GM04503 (cell line): ENCODE measurements at places on chromosomes 4 and X.

GRCh38 chr4:153619811-153620210, 64.3 kb upstream of the TLR2 start:
- no peak for DNase-seq

- DNase-seq = no peak
These were observed 1.8 kb upstream of the ZCCHC4 start for GRCh38 chr4:25310803-25311166.

DNA sequence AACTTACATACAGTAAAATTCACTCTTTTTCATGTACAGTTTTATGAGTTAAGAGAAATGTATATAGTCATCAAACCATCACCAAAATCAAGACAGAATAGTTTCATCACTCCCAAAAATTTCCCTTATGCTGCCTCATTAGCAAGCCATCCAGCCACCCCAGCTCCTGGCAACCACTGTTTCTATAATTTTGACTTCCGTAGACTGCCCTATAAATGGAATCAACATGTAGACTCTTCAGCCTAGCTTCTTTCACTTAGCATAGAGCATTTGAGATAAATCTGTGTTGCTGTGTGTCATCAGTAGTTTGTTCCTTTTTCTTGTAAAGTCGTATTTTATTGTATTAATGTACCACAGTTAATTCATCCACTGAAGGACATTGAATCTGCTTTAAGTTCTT, 23.2 kb downstream of the HDX start:
- DNase-seq = no peak

GRCh38 chrX:41381685-41382084, 47.7 kb downstream of the DDX3X start:
- DNase-seq = peak; percentile 37

DNA sequence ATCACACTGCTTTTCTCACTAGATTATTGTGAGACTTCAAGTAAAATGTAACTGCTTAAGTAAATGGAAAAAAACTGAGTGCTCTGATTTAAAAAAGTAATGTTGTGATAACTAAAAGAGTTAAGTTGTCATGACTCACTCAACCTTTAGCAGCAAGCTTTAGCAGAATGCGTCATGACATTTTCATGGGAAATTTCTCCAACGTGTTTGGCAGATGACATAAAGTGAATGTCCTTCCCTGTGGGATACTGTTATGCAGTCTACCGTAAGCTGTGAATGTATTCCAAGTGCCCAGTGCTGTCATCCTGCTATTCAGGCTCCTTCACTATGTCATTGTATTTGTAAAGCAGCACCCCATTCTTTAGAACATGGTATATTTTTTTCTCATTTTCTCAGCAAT, 136.2 kb downstream of the CPXCR1 start:
- DNase-seq = no peak
